Stimulated activated naive CD8-positive, alpha-beta T cell treated with anti-CD3 and anti-CD28 coated beads, Interleukin-15, Interleukin-2, amounts not matched to agents 100 U/mL and 50 U/mL, for 24 hours (primary cell): ENCODE measurements at places on chromosomes 3 and 15.

DNA sequence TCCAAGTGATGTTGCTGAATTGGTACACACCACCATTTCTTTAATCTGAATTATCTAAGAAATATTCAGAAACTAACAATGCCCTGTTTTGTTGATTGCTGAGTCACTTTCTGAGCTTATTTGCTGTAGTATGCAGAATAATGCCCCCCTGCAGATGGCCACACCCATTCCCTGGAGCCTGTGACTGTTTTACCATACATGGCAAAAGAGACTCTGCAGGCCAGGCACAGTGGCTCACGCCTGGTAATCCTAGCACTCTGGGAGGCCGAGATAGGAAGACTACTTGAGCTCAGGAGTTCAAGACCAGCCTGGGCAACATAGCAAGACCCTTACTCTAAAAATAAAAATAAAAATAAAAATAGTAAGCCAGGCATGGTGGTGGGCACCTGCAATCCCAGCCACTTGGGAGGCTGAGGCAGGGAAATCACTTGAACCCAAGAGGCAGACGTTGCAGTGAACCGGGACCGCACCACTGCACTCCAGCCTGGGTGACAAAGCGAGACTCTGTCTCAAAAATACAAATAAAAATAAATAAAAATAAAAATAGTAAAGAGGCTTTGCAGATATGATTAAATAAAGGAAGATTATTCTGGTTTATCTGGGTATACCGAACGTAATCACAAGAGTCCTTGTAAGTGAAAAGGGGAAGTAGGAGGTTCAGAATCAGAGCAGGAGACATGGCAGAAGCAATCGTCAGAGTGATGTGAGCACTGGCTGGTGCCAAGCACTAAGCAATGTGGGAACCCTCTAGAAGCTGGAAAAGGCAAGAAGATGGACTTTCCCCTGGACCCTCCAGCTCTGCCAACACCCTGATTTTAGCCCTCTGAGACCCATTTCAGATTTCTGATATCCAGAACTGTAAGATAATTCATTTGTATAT, 19.0 kb downstream of the PCYT1A start:
- DNase-seq, result no peak

DNA sequence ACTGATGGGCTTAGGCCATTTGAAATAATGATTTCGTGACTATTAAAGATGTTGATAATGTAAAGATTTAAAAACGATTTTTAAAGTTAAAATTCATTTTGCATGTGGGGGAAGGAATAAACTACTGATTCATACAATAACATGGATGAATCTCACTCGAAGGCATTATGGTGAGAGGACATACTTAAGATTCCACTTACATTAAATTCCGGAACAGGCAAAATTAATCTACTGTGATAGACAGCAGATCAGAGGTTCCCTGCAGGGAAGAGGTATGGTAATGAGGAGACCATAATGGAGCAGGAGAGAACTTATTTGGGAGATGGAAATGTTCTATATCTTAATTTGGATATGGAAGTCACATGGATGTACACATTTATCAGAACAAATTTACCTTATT, 28.4 kb upstream of the RAB6B start:
- DNase-seq, result no peak

DNA sequence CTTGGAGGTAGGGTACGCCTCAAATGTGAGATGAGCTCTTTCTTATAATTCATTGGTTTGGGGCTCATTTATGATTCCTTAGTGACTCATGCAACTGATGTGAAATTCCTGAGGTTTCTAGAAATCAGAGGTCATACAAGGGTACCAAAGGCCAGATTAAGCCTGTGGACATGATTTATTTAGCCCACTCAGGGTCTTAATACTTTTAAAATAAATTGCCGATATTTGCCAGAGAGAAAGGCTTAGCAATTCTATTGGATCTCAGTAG, 289.0 kb downstream of the NEK10 start:
- DNase-seq, result no peak

GRCh38 chr3:10928961-10929471, 63.5 kb upstream of the SLC6A1 start:
- DNase-seq, result no peak

DNA sequence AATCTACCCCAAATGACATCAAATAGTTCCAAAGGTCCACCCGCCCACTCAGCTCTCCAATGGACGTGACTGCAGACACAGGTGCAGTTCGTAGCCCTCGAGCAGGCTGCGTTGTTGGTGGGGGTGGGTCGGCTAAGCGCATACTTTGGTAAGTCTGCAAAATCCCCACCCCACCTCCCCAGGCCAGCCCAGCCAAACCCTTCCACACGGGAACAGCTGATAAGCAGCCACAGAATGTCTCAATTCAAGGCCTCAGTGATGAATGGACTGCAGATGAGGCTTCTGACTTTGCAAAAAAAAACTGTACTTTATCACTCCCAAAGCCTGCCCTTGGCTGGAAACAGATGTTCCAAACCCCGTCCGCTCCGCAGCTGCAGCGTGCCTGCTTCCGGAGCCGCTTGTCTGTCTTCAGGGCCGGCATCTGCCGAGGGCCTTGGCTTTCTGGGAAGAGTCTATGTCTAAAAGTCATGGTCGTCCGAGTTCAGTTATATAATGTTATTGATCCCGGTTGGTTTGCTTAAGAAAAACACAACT, 38.2 kb downstream of the PCSK6 start:
- peak; percentile 52 for DNase-seq

GRCh38 chr3:73029321-73029796, 32.1 kb upstream of the EBLN2 start:
- no peak for DNase-seq

- no peak for DNase-seq
Measured at GRCh38 chr15:81849289-81849688, 196.5 kb downstream of the MEX3B start.

GRCh38 chr3:188458756-188459155, 304.8 kb downstream of the LPP start:
- DNase-seq, result no peak

DNA sequence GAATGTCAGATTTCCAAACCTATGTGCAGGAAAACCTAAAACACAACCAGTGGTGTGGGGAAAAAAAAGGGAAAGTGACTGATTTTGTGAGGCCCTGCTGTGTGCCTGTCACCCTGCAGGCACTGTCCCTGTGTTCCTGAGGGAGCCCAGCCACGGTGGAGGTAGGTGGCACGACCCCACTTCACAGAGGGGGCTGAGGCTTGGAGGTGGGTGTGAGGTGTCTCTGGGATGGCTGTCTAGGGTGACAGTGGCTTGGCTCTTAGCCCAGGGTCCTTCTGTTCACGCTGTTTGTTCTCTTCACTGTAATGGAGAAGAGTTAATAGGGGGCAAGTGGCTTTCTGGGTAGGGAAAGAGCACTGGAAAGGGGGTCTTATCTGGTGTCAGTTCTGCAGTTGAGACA, 22.6 kb downstream of the RASGRF1 start:
- DNase-seq, result no peak

- no peak for DNase-seq
Measured at GRCh38 chr3:116020989-116021388, 397.7 kb downstream of the GAP43 start.

- no peak for DNase-seq
Measured at GRCh38 chr3:126934031-126934531, 48.8 kb upstream of the PLXNA1 start.

DNA sequence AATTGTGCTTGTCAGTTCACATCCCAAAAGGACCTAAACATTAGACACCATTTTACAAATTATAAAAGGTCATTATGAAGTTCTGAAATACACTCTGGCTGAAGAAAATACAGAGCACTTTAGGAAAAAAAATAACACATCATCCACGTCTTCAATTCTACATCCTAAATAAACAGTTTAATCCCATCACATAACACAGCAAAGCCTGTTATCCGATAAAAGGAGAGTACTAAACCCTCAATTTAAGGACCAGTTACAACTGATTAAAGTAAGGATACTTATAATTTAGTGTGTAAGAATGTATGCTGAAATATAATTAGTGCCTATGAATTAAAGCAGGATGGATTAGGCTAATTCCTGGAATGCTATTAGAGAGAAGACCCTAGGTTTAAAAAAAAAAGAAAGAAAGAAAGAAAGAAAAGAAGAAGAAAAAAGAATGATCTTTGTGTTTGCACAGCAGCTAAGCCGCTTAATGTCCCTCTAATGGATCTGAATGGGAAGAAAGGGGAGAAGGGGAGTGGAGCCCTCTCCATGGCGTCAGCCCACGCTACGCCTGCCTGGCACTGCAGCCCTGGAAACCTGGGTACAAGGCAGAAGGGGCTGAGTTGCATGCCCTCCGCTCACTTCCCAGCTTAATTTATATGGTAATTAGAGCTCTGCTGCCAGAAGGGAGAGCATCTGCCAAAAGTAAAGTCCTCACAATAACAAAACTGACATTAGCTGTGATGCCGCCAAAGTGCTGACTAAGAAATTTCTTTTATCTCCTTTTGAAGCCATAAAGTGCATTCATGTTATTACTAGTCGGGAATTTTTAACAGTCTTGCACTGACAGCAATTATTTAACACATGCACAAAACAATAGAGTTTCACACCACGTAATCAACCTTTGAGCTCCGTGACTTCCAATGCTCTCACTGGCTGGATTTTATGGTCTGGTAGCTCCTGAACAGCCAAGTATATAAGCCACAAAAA, 90.0 kb downstream of the FSIP1 start:
- DNase-seq, result no peak

GRCh38 chr3:196120291-196120951, 38.5 kb upstream of the TFRC start:
- DNase-seq, result no peak

DNA sequence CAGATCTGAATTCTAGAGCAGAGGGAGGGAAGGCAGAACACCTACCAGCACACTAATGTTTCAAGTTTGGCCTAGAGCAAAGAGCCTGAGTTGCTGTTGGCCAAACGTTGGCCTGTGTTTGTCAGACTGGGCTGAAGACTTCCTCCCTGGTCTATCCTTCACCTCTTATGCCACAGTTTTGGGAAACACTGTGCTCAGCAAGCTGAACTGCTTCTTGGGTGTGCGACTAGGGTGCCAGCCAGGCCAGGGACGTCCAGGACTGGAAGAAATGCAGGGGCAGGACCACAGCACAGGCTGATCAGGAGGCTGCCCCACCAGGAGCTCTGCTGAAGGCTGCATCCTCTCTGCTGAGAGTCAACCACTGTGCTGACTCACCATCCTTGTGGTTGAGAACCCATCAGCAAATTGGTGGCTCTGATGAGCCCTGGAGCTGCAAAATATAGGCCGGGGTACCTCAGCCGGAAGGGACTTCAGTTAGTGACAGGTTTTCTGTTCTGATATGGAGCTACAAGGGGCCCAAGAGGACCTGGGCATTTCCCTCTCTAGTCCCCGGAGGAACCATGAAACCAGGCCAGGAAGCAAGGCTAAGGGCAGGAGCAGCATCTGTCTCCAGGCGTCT, 131.6 kb upstream of the RASGRP1 start:
- peak; percentile 70 for DNase-seq

DNA sequence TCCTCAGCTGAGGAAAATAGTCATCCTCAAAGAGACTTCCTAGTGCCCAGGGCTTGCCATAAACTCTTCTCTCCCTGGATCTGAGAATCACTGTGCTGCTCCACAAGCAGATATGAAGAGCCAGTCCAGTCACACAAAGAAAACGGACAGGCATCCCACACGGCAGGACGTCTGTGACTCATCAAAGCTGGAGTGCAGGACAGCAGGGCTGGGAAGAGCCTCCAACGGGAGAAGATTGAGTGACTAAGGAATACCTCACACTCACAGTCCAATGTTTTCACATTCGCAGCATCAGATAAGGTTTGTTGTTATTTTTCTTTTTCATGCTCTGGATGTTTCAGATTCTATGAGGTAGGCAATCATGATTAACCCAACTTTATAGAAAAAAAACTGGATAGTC, 57.8 kb downstream of the NEK10 start:
- no peak for DNase-seq

DNA sequence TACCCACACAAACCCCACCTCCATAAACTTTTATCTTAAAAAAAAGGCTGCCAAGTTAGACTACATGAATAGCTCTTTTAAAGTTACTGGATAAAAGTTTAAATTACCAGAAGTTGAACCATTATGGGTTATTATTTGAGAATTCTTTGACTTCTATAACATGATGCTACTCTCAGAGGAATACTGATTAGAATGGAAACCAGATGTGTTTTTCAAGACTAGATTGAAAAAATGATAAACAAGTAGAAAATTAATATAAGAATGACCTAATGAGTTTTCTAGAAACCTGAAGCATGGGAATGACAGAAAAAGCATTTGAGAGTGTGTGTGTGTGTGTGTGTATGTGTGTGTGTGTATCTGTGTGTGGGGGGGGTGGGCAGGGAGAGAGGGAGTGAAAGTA, 12.4 kb upstream of the FGF7 start:
- no peak for DNase-seq

DNA sequence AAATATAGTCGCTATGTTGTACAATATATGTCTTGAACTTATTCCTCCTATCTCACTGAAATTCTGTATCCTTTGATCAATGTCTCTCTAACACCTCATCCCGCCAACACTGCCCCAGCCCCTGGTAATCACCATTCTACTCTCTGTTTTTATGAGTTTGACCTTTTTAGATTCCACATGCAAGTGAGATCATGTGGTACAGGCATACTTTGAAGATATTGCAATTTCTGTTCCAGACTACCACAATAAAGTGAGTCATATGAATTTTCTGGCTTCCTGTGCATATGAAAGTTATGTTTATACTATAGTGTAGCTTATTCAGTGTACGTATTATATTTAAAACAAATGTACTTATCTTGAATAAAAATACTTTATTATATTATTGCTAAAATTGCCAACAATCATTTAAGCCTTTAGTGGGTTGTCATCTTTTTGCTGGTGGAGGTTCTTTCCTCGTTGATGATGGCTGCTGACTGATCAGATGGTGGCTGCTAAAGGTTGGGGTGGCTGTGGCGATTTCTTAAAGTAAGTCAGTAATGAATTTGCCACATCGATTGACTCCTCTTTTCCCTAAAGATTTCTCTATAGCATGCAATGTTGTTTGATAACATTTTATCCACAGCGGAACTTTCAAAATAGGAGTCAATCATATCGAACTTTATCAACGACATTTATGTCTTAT, 257.2 kb downstream of the NFKBIZ start:
- DNase-seq, result peak; percentile 28

- peak; percentile 13 for DNase-seq
Measured at GRCh38 chr3:113275929-113276750, 64.8 kb downstream of the BOC start.

GRCh38 chr3:154753101-154753500, 323.1 kb upstream of the GPR149 start:
- no peak for DNase-seq

GRCh38 chr15:70545526-70545925, 217.8 kb downstream of the UACA start:
- no peak for DNase-seq

- DNase-seq, result no peak
Measured at GRCh38 chr3:72451841-72452240, 396.4 kb downstream of the SHQ1 start.

GRCh38 chr3:27056326-27056725, 312.9 kb downstream of the NEK10 start:
- no peak for DNase-seq
